ENCODE measurements at places on chromosomes 2 and 18. TPM values are rescaled to one million over a fixed set of nuclear protein-coding genes. Genes with fewer than 3 reads are reported as not detected.

GRCh38 chr18:37450434-37451132 is 115.0 kb downstream of the CELF4 start:
- 0 out of 2 replicates have a peak overlapping the region, but pooled peaks have one; percentile 18 for H3K27ac ChIP-seq
- DNase-seq: peak; percentile 74
- H3K36me3 ChIP-seq: no peaks in the 10 kb centered on the region
- H3K4me1 ChIP-seq: peaks cover 16% of the 10 kb centered on the region
- H3K4me3 ChIP-seq: peak overlapping the region; percentile 18
- no peaks in the 10 kb centered on the region for H3K27me3 ChIP-seq

DNA sequence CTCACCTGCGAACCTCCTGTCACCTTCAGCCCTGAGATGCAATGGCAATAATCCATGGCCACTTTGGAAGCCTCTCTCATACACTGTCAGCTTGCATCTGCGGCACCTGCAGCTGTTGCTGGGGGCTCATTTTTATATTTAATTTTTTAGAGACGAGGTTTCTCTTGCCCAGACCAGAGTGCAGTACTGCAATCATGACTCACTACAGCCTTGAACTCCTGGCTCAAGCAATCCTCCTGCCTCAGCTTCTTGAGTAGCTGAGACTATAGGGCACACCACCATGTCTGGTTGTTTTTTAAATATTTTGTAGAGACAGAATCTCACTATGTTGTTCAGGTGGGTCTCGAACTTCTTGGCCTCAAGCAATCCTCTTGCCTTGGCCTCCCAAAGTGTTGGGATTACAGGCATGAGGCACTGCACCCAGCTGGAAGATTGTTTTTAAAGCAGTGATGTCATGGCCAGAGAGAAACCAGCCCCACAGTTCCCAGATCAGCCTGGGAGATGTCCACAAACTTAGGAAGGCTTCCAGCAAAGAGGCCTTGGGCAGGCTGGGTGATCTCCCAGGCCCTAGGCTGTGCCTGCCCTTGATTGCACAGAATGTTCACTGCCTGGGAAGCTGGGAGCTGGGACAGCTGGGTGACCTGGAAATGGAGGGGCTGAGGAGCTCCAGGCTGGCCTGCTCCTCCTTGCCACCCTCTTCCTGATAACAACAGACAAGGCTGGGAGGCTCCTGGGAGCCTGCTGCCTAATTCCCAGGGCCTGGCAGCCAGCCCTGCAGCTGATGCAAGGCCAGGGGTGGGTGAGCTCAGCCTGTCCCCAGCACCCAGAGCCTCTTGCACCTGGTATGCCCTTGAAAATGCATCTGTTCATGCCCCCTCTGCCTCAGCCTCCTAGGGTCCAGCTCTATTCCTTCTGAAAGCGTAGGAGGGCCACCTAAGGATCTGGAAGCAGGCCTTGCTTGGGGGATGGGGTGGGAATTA is 27.1 kb downstream of the SH2D6 start:
- H3K4me1 ChIP-seq: no peaks in the 10 kb centered on the region
- H3K27me3 ChIP-seq: no peaks in the 10 kb centered on the region
- H3K36me3 ChIP-seq: no peaks in the 10 kb centered on the region
- no peak for DNase-seq
- no peak overlapping the region for H3K4me3 ChIP-seq

The TAF4B gene
- 19.8 TPM for total RNA-seq

The OTOS gene
- not detected for total RNA-seq

DNA sequence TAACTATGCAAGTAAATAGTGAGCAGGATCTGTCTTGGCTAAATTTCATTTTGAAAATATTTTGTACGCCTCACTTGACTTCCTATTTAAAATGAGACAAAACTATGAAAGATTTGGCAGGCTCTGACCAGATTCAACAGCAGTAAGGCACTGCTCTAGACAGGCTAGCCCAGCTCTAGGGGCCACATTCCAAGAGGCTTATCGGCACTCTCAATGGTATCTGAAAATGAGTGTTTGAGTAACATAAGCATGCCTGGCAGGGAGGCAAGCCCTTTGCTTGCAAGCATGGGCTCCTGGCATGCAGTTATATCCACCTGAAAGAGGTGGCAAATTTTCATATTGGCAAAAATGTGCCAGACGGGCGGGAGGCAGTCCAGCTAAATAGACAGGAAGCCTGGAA is 10.5 kb downstream of the CAPN13 start:
- no peak for DNase-seq
- H3K27ac ChIP-seq: no peak overlapping the region
- H3K27me3 ChIP-seq: no peaks in the 10 kb centered on the region
- H3K4me3 ChIP-seq: no peak overlapping the region
- H3K4me1 ChIP-seq: peaks cover 13% of the 10 kb centered on the region
- H3K36me3 ChIP-seq: no peaks in the 10 kb centered on the region

The HOXD13 gene
- total RNA-seq: not detected

The BOLL gene
- total RNA-seq: not detected

The FMNL2 gene
- 45.1 TPM for total RNA-seq

GRCh38 chr18:63890950-63891304 is 3.4 kb downstream of the SERPINB2 start:
- no peaks in the 10 kb centered on the region for H3K27me3 ChIP-seq
- no peak overlapping the region for H3K27ac ChIP-seq
- DNase-seq: no peak

- DNase-seq: peak; percentile 73
- no peaks in the 10 kb centered on the region for H3K36me3 ChIP-seq
- no peak overlapping the region for H3K4me3 ChIP-seq
- no peaks in the 10 kb centered on the region for H3K27me3 ChIP-seq
- peaks cover 5% of the 10 kb centered on the region for H3K4me1 ChIP-seq
These were observed 17.0 kb downstream of the THNSL2 start for GRCh38 chr2:88187038-88187676.

The ESPNL gene
- 1.3 TPM for total RNA-seq

- H3K27me3 ChIP-seq: no peaks in the 10 kb centered on the region
- no peak overlapping the region for H3K27ac ChIP-seq
- no peak overlapping the region for H3K4me3 ChIP-seq
- H3K36me3 ChIP-seq: no peaks in the 10 kb centered on the region
These were observed 279.8 kb downstream of the TNS1 start for GRCh38 chr2:217722883-217723472.

DNA sequence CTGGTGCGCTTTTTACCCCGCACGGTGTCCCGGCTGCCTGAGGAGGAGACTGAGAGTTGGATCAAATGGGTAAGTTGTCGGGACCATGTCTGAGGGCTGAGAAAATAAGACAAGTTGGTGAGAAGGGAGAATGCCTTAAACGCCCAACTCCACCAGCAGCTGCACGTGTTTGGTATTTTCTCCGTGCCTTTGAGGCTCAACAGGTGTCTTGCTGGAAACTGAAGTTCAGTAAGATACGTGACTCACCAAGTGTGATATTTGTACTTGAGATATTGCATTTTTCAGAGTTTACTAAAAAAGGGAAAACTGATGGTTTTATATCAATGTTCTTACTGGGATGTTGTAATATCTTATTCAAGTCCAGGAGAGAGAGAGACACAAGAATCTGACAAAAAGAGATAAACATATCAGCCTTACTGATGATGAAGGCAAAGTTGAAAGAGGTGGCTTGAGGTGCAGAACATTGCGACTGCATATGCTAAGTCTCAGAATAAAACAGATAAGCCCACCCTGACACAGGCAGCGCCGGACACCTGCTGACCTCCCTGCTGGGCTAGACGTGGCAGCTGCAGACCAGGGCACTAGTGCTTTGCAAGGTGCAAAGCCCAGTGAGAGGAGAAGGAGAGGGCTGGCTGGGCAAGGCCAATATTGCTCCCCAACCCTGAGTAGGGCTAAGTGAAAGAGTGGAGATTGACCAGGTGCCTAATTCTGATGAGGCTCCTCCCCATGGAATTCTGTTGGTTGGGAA is 33.1 kb downstream of the TRPM8 start:
- no peak overlapping the region for H3K27ac ChIP-seq
- H3K4me1 ChIP-seq: no peaks in the 10 kb centered on the region
- no peak overlapping the region for H3K4me3 ChIP-seq
- no peaks in the 10 kb centered on the region for H3K27me3 ChIP-seq

DNA sequence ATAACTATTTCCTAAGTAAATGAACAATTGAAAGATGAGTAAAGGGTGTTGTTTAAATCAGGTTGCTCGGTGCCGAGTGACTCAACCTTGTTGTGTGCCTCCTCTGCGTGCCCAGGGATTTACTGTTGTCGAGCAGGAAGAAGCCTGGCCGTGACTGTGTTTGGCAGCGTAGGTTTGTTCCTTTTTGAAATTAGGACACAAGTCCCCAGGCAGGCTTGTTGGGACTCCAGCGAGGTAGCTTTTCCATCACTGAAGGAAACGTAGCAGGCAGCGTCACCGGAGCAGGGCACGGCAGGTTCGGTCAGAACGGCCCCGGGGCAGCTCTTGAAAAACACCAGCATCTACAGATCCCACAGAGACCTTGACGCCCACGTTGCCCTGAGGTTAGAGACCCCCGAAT is 48.6 kb downstream of the TMEM18 start:
- H3K27me3 ChIP-seq: no peaks in the 10 kb centered on the region
- H3K36me3 ChIP-seq: no peaks in the 10 kb centered on the region
- H3K4me1 ChIP-seq: peaks cover 3% of the 10 kb centered on the region

The STEAP3 gene
- 22.2 TPM for total RNA-seq
